NCI-H526 (cell line): ENCODE measurements at places on chromosomes 16 and 17.

DNA sequence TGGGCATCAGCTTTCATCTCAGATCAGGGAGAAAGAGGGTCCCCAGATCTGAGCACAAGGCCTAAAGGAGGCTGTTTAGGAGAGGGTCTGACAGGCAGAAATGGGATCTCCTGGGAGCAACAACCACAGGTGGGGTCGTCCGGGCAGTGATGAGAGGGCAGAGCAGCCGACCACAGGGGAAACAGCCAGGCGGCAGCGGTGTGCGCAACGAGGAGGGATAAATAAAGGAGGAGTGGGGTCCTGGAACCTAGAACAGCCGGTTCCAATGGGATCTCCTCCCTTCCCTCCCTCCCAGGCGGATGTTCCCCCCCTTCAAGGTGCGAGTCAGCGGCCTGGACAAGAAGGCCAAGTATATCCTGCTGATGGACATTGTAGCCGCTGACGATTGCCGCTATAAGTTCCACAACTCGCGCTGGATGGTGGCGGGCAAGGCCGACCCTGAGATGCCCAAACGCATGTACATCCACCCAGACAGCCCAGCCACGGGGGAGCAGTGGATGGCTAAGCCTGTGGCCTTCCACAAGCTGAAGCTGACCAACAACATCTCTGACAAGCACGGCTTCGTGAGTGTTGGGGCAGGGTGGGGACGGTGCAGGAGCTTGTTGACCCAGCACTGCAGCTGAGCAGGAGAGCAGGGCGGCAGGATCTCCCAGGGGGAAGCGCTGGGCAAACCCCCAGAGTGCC lies 1.9 kb downstream of the TBX2 start:
- DNase-seq = no peak

DNA sequence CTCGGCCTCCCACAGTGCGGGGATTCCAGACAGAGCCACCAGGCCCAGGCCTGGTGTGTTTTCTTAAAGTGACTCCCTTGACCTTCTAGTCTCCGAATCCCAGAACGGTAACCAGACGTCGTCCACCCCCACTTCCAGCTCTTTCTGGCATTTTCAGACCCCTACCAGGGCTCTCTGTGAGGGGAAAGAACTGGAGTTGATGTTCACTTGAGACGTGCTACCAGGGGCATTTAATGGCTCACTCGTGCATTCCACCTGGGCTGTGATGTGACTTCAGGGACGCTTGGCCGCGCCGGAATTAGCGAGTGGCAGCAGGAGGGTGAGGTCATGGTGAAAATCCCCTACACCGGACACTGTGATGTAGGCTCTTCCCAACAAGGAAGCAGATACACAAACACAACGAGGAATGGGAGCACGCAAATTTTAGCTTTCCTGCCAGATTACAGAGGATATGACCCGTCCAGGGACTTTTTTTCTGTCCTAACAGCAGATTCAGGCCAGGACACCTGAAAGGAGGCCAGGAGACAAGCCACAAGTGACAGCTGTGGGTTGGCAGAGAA lies 1.1 kb upstream of the GNA13 start:
- DNase-seq = no peak

DNA sequence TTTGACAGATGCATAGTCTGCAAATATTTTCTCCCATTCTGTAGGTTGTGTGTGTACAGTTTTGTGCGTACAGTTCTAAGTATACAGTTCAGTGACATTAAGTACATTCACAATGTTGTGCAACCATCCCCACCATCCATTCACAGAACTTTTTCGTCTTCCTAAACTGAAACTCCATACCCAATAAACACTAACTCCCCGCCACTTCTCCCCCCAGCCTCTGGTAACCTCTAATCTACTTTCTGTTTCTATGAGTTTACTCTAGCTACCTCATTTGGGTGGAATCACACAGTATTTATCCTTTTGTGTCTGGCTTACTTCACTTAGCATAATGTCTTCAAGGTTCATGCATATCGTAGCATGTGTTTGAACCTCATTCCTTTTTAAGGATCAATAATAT lies 14.3 kb downstream of the PIK3R5 start:
- no peak for DNase-seq

- no peak for DNase-seq
These were observed 28.2 kb upstream of the HAS3 start for GRCh38 chr16:69077251-69077650.

GRCh38 chr16:81172769-81173658 lies 65.5 kb upstream of the BCO1 start:
- no peak for DNase-seq

- DNase-seq = no peak
These were observed 15.4 kb upstream of the HOXB9 start for GRCh38 chr17:48641541-48642058.

- DNase-seq = no peak
These were observed at the start of gene CAPNS2 for GRCh38 chr16:55566432-55567175. TSS of gene CAPNS2 (plus strand) at chr16:55566684. CDS start at chr16:55566757, 73 bp downstream.

GRCh38 chr17:73508057-73508930 lies 136.0 kb downstream of the SDK2 start:
- no peak for DNase-seq
